Stimulated activated CD4-positive, alpha-beta T cell treated with anti-CD3 and anti-CD28 coated beads, Interleukin-4, amount 100 ng/mL, for 4 hours (primary cell): ENCODE measurements at places on chromosomes 4 and X.

DNA sequence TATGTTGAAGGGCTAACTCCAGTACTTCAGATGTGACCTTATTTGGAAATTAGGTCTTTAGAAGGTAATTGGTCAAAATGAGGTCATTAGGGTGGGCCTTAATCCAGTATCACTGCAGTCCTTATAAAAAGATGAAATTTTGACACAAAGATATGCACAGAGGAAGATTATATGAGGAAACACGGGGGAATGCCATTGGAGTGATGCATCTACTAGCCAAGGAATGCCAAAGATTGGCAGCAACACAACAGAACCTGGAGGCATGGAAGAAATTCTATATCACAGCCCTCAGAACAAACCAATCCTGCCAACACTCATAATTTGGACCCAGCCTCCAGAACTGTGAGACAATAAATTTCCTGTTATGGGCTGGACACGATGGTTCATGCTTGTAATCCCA is 17.6 kb downstream of the TRIM61 start:
- DNase-seq, result no peak

DNA sequence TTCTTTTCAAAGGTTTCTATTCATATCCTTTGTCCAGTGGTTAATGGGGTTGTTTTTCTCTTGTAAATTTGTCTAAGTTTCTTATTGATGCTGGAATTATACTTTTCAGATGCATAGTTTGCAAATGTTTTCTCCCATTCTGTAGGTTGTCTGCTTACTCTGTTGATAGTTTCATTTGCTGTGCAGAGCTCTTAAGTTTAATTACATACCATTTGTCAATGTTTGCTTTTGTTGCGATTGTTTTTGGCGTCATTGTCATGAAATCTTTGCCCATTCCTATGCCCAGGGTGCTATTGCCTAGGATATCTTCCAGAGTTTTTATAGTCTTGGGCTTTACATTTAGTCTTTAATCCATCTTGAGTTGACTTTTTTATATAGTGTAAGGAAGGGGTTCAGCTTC is 21.2 kb upstream of the UGT8 start:
- no peak for DNase-seq

DNA sequence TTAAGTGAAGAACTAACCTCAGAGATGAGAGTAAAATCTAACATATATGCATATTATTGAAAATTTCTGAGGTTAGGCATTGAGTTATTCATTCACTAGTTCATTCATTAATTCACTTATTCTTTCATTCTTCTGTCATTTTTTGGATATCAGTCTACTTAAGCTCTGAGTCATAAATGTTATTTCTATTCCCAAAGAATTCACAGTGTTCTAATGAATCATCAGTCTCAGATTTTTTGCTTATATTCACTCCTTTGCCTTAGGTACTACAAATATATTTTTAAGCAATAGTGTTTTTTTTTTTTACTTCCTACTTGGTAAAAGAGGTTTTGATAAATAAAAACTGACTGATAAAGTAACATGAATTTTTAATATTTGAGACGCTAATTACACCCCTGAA is 95.2 kb upstream of the DKK2 start:
- DNase-seq, result no peak

- no peak for DNase-seq
Measured at GRCh38 chr4:77471821-77472495, 133.7 kb upstream of the CXCL13 start.

GRCh38 chrX:73728602-73729001 is 165.6 kb downstream of the CHIC1 start:
- no peak for DNase-seq

DNA sequence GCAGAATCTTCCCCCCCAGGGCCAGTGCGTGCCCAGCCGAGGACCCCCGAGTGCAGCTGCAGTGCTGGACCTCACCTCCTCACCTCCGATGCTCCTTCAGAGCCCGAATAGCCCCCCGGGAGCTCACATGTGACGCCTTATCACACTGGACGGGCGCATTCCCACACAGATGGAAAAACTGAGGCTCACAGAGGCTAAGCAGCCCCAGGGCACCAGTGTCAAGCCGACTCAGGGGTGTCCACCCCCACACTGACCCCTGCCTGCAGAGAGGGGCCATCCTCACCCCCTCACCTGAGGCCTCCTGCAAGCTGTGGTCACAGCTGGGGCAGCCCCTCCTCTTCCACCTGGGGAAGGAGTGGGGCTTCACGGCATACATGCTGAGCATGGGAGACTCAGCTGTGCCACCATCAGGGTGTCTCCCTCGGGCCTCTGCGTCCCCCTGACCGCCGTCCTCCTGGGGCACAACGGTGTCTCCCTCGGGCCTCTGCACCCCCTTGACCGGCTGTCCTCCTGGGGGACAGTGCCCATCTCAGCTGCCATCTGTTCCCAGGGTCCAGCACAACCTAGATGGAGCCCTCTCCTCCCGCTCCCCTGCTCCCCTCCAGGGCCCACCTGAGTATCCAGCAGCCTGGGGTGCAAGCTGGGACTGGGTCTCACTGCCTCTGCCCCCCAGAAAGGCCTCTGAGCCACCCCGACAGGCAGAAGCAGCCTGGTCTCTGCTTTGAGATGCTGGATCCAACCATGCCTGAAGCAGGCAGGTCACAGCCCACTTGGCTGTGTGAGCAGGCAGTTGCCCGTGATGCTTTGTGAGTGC is 85.3 kb upstream of the NKX1-1 start:
- DNase-seq, result no peak

DNA sequence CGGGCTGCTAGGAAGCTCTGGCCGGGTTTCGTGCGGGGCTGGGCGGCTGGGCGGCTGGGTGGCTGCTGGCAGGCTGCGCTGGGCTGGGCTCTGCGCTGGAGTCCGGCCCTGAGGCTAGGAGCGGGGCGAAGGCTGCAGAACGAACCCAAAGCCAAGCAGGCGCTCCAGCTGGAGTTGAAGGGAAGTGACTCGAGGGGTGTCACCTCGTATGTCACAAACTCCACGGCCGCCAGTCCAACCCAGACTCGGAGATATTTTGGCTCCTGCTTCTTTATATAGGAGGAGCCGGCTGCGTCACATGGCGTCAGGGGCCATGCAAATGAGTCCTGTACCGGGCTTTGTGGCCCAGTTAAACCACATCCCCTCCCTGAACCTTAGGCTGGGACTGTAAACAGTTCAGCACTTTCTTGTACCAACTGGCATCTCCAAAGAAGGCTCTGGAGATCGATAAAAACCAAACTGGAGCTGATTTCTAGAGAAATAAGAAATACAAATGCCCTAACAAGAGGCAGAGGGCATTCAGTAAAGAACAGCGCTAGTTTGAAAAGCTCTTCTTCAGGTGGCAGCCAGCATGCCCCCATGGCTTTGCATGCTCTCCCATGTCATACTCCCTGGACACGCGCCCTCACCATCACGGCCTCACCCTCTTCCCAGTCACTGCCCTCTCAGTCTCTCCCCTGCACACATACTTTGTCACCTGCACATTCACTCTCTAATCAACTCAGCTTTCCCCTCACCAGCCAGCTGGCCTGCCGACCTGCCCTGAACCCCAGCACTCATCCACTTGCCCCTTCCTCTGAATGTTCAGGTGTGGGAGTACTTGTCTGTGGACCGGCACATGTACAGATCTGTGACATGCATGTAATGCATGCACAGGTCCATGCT is 58.5 kb downstream of the TSC22D3 start:
- peak; percentile 81 for DNase-seq

DNA sequence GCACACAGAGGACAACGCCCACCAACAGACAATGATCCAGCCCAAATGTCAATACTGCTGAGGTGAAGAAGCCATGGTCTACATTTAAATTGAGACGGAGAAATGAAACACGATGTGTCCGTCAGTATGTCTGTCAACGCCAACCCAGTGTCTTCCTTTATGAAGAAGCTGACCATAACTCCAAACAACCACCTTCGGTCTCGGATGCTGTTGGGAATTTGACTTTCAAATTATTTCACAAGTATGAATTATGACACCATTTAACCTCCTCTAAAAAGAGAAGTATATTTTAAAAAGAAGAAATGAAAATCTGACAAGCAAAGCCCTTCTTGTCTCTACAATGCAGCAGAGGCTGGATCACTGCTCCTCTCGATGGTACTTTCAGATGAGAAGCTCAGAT is 123.7 kb upstream of the MAP3K15 start:
- no peak for DNase-seq

DNA sequence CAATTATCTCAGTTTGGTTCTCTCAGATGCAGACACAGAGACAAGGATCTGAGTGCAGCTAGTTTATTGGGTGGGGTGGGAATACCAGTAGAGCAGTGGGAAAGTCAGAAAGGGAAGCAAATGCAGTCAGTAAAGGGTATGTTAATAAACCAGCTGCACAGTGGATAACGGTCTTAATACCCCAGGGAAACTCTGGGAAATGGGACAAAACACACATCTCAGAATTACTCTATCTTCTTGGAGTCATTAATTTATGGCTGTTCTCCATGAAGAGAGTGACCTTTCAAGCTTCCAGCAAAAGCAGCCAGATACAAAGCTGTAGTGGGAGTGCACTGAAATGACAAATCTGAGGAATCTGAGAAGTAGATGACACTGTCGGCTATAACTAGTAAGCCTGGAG is 73.3 kb upstream of the NALF2 start:
- no peak for DNase-seq

- DNase-seq, result no peak
Measured at GRCh38 chrX:110004731-110005369, 1.9 kb downstream of the TMEM164 start.

- no peak for DNase-seq
Measured at GRCh38 chrX:20046864-20047263, 56.0 kb upstream of the BCLAF3 start.

GRCh38 chr4:81512757-81513501 is 41.2 kb upstream of the RASGEF1B start:
- no peak for DNase-seq

DNA sequence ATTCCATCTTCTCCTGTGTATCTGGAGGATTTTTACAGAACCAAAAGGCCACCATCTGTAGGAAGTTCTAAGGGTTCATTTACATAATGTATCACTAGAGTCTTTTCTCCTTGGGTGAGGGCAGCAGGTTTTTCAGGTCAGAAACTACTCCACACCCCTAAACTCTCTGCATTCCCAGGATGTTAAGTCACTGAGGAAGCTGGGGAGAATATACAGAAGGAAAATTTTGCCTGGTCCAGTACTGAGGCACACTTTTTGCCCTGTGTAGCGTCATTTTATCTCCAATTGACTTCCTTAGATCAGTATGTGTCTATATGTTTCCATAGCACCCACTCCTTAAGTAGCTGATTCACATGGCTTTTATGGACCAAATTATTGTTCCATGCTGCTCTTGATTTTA is 17.0 kb downstream of the XKRX start:
- no peak for DNase-seq

- DNase-seq, result no peak
Measured at GRCh38 chrX:924017-924416, 288.4 kb downstream of the CRLF2 start.

- no peak for DNase-seq
Measured at GRCh38 chr4:137266511-137266910, 265.8 kb downstream of the PCDH18 start.

DNA sequence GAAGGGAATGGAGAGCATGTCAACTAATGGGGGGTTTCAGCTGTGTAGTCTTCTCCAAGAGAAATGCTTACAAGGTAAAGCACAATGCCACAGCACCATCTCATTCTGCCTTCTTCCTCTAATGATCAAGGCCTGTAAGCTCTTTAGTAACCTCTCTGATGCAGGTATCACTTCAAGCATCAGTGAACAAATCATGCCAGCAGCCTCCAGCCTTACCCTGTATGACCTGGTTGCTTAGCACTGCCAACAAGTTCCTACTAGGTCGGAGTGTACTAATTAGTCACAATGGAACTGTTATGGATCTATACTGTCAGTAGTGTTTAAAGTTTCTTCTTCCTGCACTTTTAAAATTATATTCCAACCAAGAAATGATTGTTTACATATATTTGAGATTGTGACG is 197.7 kb downstream of the GRID2 start:
- no peak for DNase-seq
